ENCODE measurements at places on chromosomes 1 and 21.

- no peak for DNase-seq
These were observed 19.2 kb upstream of the ADAM30 start for GRCh38 chr1:119915517-119915916.

GRCh38 chr1:21888500-21888899 is 48.6 kb downstream of the HSPG2 start:
- DNase-seq: no peak

DNA sequence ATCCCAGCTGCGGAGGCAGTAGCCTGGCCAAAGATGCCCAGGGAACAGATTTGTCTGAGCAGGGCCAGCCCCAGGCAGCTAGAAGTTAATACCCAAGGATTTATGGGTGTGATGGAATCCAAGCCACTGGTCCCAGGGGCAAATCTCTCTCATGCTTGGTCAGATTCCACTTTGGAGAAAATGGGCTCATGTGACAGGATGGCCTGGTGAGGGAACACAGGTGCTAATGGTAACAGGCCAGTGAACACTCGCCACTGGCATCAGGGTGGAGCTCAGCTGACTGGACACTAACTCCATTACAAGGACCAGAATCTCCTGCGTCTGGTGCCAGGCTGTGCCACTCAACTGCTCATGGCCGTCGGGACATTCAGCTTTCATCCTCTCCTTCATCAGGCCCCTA is 12.0 kb downstream of the MDM4 start:
- no peak for DNase-seq

DNA sequence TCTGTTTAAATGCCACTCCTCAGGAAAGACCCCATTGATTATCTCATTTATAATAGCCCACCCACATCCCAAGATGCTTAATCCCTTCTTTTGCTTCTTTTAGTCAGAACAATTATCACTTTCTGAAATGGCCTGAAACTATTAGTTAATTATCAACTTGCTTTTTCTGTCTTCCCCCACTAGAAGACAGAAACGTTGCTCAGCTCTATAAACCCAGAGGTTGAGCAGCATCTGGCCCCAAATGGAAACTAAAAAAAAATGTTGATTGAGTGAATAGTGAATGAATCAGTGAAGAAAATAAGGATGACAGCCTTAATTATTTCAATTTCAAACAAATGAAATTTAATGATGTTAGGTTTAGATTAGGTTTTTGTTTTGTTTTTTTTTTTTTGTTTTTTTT is 38.2 kb upstream of the PIGC start:
- DNase-seq: no peak

GRCh38 chr21:31901315-31901714 is 28.5 kb downstream of the HUNK start:
- DNase-seq: no peak

DNA sequence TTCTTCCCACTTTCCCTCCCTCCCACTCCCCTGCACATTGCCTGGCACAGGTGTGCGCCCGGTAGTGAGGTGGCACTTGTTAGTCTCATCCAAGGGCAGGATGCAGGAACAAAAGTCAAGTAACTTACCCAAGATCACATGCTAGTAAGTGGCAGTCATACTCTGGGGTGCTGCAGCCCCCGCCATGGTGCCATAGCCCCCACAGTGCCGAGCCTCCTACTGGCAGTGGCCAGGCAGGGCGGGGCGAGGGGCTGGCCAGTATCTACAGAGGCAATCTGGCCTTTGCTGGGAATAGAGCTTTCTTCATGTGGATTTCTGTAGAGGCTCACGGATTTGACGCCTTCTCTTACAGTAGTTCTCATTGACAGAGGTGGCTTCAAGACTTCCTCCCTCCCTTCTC is 26.9 kb downstream of the H6PD start:
- DNase-seq: no peak

GRCh38 chr1:89142160-89142559 is 16.2 kb upstream of the GBP2 start:
- DNase-seq: no peak

- no peak for DNase-seq
These were observed 46.5 kb downstream of the SAMD13 start for GRCh38 chr1:84347932-84348555.

DNA sequence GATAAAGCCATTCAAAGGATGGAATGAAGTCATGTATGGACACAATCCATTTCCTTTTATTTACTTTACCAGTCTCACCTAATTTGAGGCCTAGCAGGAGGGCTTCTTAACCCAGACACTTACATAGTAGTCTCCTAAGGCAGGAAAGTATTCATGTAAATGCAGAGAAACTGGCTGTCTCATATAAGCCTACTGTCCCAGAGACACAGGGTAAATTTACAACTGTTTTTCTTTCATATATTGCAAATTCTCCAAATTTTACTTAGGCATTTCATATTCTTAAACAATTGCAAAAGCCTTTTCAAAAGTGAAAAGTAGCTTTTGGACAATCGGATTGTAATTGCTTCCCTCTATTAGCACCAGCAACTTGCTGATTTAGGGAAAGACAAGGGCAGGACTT is 29.9 kb downstream of the SPAG17 start:
- DNase-seq: no peak

- no peak for DNase-seq
These were observed 92.3 kb downstream of the PDE9A start for GRCh38 chr21:42745511-42746239.

- no peak for DNase-seq
These were observed 1058.0 kb upstream of the ADGRL4 start for GRCh38 chr1:80064524-80064923.

- no peak for DNase-seq
These were observed 152.2 kb downstream of the TNR start for GRCh38 chr1:175591083-175591743.

DNA sequence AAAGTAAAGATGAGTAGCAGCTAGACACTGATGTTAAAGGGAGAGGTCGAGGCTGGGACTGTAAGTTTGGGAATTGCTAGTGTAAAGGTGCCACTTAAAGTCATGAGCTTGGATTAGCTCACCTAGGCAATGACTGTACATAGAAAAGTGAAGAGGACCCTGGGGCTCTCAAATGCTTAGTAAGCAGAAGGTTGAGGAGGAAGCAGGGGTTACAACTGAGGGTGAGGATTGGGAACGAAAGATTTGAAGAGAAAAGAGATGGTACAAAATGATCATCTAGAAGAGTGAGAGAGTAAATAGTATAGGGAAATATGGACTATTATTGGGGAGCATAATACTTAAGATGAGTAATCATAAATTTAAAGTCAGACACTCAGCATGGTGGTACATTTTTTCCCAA is 63.1 kb upstream of the TNFSF4 start:
- no peak for DNase-seq

- DNase-seq: no peak
These were observed 54.9 kb downstream of the AK5 start for GRCh38 chr1:77336729-77337128.

DNA sequence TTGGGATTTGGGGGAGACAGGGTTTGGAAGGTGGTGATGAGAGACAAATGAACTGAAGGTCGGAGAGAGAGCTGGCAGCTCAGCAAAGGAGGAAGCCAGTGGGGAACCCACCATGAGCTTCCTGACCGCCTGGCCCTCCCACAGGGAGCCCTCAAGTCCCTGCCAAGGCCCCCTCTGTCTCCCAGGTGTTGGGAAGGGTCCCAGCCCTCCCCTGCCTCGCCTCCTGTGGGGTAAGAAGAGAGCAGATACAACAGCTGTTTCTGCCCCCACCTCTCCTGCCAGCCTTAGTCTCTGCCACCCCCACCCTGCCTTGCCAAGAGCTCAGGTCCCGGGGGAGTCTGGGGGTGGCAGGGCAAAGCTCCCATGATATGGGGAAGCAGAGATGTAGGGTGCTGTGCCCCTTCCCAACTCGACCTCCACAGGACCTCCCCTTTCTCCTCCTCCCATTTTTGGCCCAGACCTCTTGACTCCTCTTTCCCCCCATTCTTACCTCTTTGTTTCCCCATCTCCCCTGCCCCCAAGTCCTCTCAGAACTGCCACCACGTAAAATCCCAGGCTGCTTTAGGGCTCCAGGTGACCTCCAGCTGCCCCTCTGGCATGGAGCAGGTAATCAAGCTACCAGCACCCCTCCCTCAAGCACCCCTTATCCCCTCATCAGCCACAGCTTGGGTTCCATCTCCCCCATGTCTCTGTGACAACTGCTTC is 556 bp downstream of the S100A1 start:
- DNase-seq: no peak

DNA sequence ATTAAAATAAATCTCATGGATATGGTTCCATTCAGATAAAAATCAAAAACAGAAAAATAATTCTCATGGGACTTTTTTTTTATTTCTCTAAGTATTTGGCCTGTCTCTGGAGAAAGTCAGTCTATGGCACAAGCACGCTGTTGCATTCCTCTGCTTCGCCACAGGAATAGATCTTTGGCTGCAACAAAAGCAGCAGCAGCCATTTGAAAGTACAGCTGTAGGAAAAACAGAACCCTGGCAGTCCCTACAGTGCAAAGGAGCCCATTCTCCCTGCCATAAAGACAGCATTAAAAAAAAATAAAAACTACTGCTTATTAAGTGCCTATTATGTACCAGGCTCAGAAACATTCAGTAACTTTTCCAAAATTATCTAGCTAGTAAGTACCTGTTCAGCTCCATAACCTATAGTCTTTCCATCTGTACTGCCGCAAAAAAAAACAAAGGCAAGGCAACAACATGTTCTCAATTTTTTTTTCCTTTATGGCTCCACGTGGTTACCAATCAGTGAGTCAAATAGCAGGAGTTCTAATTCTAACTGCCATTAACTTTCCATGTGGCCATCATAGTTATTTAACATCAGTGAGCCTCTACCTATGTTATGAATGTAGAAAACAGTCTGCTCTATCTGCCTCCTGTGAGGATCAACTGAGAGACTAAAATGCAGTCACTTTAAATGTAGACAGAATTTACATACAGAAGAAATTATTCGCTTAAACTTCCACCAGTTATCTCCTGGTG is 22.7 kb downstream of the SLC35D1 start:
- no peak for DNase-seq

DNA sequence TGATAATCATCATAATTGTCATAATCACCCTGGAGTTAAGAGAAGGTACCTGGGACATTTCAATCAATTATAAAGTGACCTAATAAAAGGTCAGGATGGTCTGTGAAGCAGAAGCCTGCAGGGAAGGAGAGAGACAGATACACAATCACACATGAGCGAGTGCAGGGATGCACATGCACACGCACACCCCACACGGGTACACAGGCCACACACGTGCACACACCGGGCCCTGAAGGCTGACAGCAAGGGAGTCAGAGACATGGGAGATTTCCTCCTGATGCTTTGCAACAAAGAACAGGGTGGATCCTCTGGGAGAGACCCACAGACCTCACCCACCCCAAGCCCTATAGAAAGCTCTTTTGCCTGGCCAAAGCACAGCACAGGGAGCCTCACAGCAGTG is 82.3 kb upstream of the ZC3H12A start:
- no peak for DNase-seq

DNA sequence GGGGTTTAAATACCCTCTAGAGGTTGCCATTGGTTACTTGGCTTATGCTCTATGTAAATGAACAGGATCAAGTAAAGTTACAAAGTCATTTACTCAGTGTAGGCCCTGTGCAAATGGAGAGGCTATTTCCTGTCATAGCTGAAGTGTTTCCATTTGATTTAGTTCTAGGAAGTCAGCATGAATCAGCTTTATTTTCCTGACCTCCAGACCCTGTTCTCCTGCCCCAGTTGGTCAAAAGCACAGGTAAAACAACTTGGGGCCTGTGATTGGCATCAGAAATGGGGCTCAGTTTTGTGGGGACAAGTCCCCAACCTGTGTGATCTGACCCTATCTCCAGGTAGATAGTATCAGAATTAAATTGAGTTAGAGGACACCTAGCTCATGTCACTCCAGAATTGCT is 239.9 kb downstream of the HHAT start:
- no peak for DNase-seq

- no peak for DNase-seq
These were observed 3.4 kb upstream of the MARCKSL1 start for GRCh38 chr1:32339363-32339978.

GRCh38 chr1:220119043-220119512 is 25.1 kb downstream of the IARS2 start:
- DNase-seq: no peak

GRCh38 chr1:1630191-1630964 is 1.6 kb upstream of the MMP23B start:
- peak; percentile 83 for DNase-seq

- DNase-seq: no peak
These were observed 4.8 kb downstream of the TCHH start for GRCh38 chr1:152110365-152110859.

GRCh38 chr1:51559064-51559500 is 40.0 kb upstream of the EPS15 start:
- no peak for DNase-seq

DNA sequence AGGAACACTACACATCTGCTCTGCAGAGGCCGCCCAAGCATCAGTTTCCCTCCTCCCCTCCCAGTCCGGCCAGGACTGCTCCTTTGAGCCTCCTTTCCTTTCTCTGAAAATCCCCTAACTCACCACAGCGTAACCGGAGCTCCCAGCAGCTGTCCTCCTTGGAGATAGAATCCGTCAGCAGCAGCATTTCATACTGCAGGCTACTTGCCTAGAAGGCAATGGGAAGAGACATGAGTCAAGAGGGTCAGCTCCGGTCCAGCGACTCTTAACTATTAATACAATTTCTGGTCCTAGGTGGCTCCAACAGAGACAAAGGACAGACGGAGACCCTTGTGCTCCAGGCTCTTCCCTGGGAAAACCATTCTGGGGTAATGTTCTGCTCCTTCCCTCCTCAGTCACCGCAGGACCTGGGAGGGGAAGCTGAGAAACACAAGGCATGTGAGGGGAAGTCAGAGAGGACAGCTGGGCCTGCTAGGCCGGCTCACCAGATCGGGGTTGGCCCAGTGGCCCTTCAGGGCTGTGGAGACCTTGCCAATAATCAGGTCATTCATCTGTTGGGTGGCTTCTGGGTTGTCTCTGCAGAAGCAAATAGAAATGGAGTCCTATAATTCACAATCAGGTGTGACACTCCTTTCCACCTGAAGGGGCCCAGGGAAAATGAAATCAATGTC is 99.7 kb downstream of the UBR4 start:
- DNase-seq: no peak

- no peak for DNase-seq
These were observed at the start of gene EDN2 for GRCh38 chr1:41484402-41485241. EDN2 (minus strand) TSS chr1:41484683; CDS start chr1:41484601, 82 bp downstream.

DNA sequence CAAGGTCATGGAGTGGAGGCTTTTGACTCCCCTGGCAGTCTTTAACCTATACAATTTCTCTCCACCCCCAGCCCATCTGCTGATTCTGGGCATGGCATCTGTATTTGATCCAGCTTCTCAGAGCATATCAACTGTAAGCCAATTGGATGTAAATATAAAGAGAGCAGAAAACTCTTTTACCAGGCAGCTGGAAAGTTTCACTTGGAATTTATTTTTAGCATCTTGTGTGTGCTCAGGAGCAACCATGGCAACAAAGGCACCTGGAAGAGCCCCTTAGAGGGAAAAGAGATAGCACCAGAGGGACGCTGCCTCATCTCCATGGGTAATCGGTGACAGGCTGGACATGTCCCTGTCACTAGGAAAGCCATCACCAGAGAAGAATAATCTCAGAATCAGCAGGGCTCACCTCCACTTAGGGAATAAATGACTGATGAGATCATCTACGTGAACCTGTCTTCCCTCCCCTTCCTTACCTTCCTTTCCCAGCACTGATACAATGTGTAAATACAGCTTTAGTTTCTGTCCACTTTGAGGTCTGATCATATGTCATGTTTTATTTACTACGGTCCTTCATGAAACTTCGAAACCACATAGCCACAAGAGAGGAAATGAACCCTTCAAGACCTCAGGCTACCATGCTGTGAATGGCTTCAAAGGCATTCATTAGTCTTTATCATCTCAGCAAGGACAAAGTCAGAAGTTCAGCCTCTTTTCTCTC is 25.3 kb upstream of the SIPA1L2 start:
- no peak for DNase-seq

GRCh38 chr1:2108213-2108876 is 58.1 kb downstream of the PRKCZ start:
- DNase-seq: no peak

- no peak for DNase-seq
These were observed 60.6 kb downstream of the WNT9A start for GRCh38 chr1:227886993-227887696.

All from stimulated activated CD4-positive, alpha-beta T cell treated with anti-CD3 and anti-CD28 coated beads, Interleukin-12 subunit alpha, Interleukin-12 subunit beta, amount 100 ng/mL, for 48 hours (primary cell).